CD4-positive, alpha-beta T cell treated with Interleukin-4 for 4 hours (primary cell): ENCODE measurements at places on chromosomes 5 and 9.

DNA sequence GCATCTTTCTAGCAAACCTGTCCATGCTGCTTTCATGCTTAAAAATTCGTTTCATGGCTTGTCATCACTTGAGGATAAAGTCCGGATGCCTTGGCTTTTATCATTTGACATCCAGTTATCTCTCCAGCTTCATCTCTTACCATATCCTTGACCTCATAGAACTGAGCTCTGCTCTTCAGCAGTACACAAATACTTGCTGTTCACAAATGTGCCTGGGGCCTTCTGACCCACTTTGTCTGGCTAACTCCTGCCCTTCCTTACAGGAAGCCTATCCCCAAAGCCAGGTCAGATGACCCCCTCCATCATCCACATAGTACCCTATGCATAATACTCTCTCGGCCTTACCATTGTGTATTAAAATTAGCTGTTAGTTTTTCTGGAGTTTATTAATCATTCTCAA lies 249.1 kb downstream of the SAXO1 start:
- DNase-seq, result no peak

- DNase-seq, result peak; percentile 30
These were observed 258.7 kb upstream of the ARRDC3 start for GRCh38 chr5:91641730-91642350.

GRCh38 chr9:27548055-27548741 lies 18.6 kb upstream of the MOB3B start:
- no peak for DNase-seq

DNA sequence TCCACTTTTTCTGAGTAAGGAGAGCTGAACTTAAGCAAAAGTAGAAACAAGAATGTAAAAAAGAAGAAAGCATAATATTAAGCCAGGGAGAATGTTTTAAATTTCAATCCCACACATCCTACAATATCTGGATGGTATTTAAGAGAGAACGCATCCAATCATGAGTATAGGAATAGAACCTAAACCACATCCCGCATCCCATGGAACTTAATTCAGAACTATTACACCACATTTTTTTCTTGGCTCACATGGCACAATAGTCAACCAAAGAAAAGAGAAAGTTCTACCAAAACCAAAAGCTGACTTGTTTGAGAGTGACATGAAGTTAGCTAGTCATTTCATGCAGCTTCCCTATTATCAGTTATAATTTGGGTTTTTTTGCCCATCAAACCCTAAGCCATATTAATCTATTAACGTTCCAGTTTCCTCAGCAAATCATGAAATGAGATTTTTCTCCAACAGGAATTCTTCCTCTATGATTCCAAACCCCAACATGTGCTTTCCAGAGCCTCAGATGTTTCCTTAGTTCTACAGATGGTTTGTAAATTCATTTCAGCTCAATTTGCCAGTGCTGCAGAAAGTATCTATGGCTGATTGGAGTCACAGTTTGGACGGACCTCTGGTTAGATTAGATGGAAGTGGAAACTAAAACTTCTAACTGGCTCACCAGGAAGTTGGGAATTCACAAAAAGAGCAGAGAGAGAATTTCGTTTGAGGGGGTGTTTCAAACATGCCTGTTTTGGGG lies 22.5 kb downstream of the ADAMTSL1 start:
- no peak for DNase-seq

DNA sequence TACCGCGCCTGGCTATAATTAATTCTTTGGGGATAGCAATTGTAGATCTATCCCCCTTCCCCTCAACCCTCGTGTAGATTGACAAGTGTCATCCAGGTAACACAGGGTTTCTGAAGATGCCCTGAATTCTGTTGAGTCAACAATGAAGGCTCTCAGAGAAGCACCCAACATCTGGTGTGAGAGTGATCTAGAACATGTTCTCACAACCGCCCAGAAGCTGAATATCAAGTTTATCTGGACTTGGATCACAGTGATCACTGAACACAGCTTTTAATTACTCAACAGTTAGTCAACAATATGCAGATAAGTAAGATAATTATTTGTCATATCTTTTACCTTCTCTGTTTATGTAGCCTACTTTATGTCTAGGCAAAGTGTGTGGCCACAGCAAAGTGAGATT lies 204.2 kb upstream of the RGMB start:
- DNase-seq, result no peak

- no peak for DNase-seq
These were observed 657.4 kb downstream of the BRINP1 start for GRCh38 chr9:118711843-118712242.

GRCh38 chr5:10448754-10449360 lies 7.2 kb downstream of the ROPN1L start:
- DNase-seq, result no peak

- no peak for DNase-seq
These were observed 556.4 kb upstream of the CTNND2 start for GRCh38 chr5:12460493-12461261.

- no peak for DNase-seq
These were observed 21.0 kb upstream of the WWC1 start for GRCh38 chr5:168270476-168270875.

DNA sequence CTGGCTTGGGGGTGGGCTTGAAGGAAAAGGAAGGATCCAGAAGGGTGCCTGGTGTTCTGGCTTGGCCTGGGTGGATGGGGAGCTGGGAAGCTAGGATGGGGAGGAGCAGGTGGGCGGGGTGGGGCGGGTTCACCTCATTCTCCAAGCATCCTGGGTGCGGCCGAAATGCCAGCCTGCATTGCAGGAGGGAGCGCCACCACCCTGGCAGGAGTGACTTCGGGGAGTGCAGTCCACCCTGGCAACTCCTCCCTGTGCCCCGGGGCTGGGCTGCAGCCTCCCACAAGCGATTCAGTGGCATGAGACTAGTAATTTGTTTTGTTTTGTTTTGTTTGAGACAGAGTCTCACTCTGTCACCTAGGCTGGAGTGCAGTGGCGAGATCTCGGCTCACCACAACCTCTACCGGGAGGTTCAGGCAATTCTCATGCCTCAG lies 5.5 kb downstream of the TTC16 start:
- DNase-seq, result peak; percentile 50

- DNase-seq, result no peak
These were observed 186.5 kb downstream of the CHSY3 start for GRCh38 chr5:130090569-130091270.

DNA sequence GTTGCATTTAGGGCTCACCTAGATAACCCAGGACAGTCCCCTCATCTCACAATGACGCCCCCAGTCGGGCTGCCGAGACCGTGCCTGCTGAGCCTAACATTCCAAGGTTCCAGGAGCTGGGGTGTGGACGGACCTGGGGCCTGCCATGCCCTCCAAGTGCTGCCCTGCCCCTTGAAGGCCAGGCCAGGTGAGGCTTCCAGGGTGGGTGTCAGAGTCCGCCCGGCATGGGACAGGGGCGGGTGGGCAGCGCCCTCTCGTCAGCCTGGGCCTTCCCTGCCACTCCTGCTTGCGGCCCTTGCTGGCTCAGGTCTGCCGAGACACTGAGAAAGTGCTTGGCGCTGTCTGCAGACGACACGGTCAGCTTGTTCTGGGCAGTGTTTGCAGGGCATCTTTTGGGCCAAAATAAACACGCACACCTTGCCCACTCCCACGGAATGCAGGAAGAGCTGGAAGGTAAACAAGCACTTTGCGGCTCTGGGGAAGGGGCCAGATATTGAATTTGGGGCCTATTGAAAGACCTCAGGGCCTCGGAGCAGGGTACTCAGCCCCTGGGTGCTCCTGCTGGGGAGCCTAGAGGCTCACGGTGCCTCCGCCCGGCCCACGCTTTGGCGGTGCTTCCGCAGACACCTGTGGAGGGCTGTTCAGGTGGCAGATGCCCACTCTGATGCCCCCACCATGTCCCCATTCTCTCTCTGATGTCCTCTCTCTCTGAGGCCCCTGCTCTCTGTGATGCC lies 4.2 kb upstream of the SCGB3A1 start:
- no peak for DNase-seq

DNA sequence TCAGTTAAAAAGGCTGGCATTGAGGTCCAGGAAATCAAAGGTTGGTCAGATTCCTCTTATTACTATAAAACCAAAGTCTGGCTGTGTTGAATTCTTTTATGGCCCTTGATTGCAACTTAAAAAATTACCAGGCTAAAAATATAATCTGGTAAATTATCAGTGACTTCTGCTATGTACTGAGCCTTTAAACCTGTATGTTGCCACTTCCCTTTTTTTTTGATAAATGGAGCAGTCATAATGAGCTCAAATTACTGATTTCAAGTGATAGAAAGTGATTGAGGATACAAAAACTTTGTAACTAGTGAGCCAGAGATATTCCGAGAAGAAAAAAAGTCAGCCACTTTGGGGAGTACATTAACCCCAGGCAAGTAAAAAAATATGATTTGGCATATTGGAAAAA lies 100.1 kb downstream of the GIN1 start:
- no peak for DNase-seq

GRCh38 chr5:164868761-164869160 lies 1363.3 kb downstream of the MAT2B start:
- no peak for DNase-seq

GRCh38 chr5:115855959-115856358 lies 14.2 kb downstream of the AP3S1 start:
- DNase-seq, result no peak

- no peak for DNase-seq
These were observed 795.0 kb downstream of the EFNA5 start for GRCh38 chr5:106875591-106876297.

GRCh38 chr9:109967651-109968642 lies 187.9 kb downstream of the PALM2AKAP2 start:
- DNase-seq, result peak; percentile 42

GRCh38 chr9:97557606-97558095 lies 56.2 kb downstream of the TMOD1 start:
- no peak for DNase-seq

DNA sequence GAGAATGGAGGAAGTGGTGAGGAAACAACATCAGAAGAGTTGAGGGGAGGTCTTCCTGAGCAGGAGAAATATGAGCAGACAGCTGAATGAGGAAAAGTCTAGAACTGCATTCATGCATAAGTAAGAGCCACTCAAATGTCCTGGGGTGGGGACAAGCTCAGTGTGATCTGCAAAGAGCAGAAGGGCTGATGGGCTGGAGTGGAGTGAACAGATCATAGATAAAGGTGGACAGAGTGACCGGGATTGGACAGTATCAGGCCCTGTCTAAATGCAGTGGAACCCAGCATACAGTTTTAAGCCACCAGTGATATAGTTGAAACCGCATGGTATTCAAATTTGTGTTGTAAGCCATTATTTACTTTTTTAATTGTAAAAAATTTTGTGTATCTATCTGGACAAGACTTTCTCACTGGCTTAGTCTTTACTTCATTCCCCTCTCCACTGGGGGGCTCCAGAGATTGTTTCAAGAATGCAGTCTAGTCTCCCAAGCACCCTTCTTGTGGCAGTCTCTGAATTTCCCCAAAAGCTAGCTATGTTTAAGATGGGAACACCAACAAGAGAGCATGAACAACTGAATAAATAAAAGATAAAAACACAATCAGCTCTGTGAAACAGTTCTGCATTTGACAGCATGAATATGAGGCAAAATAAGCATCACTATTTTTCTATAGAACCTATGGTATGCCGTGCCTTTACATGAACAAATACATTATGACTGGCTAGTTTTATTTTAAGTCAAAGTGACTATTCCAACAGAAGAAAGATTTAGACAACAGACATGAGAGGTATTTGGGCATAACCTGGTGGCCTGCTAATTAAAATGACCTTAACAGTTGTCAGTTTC lies 10.7 kb upstream of the STK32A start:
- no peak for DNase-seq

DNA sequence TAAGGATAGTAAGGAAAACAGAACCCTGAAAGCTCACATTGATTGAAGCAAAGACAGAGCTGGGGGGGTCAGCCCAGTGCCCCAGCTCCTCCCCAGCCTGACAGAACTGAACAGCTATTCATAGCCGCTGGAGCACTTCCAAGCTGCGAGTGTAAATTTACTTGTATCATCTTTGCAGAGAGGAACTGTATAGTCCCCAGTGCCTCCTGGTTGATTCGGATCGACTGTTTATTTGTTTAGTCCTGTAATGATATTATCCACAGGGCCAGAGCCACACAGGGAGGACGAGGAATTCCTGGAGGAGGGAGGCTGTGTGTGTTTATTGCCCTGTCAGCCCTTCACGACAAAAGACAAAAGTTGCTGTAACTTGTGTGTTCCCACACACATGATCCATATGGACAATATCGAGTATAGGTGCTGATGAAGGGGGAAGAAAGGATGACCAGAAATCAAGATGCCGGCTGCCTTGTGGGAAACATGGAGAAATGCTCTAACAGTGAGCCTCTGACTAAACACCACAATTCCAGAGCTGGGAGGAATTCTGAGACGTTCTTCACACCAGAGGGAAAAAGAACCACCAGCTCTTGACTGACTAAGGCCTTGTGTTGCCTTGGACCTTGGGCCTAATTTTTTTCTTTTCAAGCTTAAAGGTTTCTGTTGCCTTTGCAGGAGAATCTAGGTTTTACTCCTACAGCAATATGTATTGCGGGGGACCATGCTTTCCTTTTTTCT lies 31.1 kb downstream of the FOXD1 start:
- DNase-seq, result no peak

DNA sequence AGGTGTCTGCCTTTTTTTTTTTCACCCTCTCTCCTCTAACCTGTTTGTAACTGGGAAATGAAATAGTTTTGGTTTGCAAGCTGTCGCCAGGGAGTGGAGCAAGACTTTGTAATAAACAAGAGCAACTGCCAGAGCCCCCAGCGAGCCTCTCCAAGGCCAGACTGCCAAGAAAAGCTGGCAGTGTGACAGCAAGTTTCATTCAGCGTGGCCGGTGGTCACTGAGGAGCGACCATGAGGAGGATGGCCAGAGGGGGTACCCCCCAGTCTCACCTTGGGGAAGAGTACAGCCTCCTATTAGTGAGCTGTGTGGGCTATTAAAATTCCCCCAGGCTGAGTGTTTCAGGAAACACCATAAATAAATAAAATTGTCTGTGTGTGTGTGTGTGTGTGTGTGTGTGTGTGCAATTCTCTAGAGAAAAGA lies 49.9 kb downstream of the ZFAND5 start:
- DNase-seq, result no peak

GRCh38 chr5:137305971-137306602 lies 193.0 kb downstream of the SPOCK1 start:
- DNase-seq, result no peak

- DNase-seq, result no peak
These were observed 87.9 kb upstream of the FAM169A start for GRCh38 chr5:74953937-74954720.

- peak; percentile 25 for DNase-seq
These were observed 2.3 kb upstream of the SLC23A1 start for GRCh38 chr5:139385061-139386049.

- no peak for DNase-seq
These were observed 135.4 kb upstream of the PRSS3 start for GRCh38 chr9:33659921-33660320.

- peak; percentile 48 for DNase-seq
These were observed 19.0 kb upstream of the FER start for GRCh38 chr5:108728566-108729241.
